Ascending aorta (tissue), 2 donors: ENCODE measurements at places on chromosomes 3 and 15.
A peak's percentile ranks its signal among the peaks of the same experiment; 100 is the strongest.

- DNase-seq: peak; percentile 40
Measured at GRCh38 chr15:25694239-25694584, 168.9 kb downstream of the ATP10A start.

DNA sequence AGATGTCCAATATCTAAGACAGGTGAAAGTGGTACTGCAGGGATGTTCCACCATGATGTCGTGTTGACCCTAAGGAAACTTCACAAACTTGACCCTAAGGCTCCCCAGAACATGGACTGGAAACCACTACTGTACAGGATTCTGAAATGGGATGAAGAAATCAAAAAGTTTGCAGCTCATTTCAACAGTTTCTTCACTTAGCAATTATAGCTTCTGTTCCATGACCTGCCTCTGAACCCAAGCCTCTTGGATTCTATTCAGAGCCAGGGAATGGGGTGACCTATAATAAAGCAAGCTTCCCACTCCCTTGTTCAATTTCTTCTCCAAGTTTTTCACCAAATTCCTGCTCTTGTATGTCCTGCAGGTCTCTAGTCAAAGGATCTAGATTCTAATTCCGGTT, 40.7 kb downstream of the DUT start:
- DNase-seq: no peak

DNA sequence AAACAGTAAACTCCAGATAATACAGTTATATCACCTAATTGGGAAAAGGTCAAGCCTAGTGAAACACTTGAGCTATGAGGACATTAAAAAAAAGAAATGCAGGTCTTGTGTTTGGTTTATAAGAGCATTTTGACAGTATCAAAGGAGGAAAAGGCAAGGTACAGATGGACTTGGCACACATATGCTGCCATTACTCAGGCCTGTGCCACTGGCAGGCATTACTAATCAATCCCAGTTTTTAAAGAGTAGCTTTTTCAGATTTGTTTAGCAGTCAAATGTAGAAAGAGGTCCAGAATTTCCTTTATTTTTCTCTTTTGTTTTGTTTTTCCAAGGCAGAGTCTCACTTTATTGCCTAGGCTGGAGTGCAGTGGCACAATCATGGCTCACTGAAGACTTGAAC, 38.9 kb downstream of the MDFIC2 start:
- no peak for DNase-seq

- no peak for DNase-seq
Measured at GRCh38 chr3:184559336-184559735, 2.2 kb upstream of the EPHB3 start.

DNA sequence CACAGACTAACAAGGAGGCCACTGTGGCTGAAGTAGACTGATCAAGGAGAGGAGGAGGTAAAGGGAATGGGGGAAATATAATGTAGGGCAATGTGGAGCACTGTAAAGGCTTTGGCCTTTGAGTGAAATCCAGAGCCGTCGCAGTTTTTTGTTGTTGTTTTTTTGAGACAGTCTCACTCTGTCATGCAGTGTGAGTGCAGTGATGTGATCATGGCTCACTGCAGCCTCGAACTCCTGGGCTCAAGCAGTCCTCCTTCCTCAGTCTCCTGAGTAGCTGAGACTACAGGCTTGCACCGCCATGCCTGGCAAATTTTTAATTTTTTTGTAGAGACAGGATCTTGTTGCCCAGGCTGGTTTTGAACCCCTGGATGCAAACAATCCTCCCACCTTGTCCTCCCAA, 32.2 kb downstream of the PPP4R2 start:
- no peak for DNase-seq

DNA sequence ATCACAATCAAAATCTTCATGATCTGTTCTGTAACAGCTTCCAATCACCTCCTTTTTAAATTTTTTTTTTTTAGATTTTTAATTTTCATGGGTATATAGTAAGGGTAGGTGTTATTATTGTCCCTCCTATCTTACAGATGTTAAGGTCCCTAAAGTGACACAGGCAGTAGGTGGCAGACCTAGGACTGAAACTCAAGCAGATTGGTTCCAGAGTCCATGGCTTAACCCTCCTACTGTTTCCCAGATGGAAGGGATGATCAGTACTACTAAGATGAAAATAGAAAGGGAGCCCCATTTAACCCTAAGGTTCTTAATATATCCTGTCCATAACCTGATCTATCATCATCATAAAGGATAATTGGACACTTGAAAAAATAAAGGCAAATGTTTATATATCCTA, 57.1 kb downstream of the CHAC1 start:
- no peak for DNase-seq

- no peak for DNase-seq
Measured at GRCh38 chr3:118544458-118544857, 490.2 kb downstream of the IGSF11 start.

DNA sequence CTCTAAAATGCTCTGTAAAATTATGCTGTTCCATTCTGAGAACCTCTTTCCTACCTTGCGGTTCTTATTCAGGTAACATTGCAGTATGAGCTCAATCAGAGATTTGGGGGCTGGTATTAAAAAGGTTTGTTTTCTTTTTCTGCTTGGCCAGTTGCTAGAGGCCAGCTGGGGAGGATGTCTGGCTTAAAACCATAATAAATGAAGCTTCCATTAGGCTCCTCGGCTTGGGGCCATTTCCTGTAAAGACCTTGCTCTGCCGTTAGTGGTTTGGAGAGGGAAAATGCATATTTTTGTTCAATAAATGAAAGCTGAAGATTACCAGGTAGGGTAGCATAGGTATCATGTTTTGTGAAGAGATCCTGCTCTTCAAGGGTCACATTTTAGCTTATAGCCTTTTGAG, 55.2 kb downstream of the MCTP2 start:
- no peak for DNase-seq

GRCh38 chr3:87958289-87958688, 100.5 kb downstream of the CGGBP1 start:
- no peak for DNase-seq

GRCh38 chr3:4703054-4703480, 209.9 kb downstream of the ITPR1 start:
- DNase-seq: no peak

DNA sequence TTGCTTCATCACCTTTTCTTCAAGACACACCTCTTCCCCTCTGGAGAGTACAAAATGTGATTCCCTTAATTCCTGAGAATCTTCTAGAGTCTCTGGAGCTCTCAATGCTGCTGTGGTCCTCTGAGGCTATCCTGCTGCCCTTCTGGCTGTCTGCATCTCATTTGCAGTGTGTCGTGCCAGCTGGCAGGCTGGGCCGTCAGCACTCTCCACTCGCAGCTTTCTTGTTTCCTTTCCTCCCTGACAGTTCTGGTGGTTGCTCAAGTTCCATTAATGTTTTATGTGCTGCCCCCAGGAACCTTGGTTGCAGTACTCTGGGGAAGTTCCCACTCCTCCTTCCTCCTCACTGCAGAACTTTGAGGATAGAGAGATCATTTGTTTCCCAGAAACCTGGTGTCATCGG, 210.8 kb upstream of the ROPN1 start:
- DNase-seq: peak; percentile 72

GRCh38 chr3:53812434-53812833, 33.8 kb downstream of the CHDH start:
- DNase-seq: no peak

- DNase-seq: no peak
Measured at GRCh38 chr3:113006359-113007056, 15.7 kb downstream of the GTPBP8 start.

- no peak for DNase-seq
Measured at GRCh38 chr3:82448320-82448719, 686.9 kb upstream of the GBE1 start.
